ENCODE measurements at places on chromosomes 7 and 10.

- DNase-seq, result peak; percentile 21
These were observed 55.8 kb downstream of the INPP5A start for GRCh38 chr10:132593389-132593788.

DNA sequence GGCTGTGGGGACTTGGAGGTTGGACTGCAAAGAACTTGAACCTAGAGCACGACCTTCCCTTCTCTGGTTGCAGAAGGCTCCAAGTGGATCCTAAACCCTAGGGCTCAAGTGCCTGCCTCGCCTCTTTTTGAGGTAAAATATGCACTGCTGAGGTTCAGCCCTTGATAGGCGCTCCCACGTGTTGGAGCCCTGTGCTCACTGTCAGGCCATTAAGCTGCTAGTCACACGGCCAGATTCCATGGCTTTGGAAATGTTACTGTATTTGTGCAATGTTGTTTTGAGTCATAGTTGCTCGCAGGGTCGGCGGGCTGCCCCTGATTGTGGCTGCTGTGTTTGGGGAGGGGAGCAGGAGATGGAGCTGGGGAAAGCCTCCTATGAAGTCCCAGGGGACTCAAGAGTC, 39.8 kb upstream of the PCBD1 start:
- DNase-seq, result no peak

- DNase-seq, result no peak
These were observed 83.9 kb upstream of the SDK1 start for GRCh38 chr7:3217166-3217565.

DNA sequence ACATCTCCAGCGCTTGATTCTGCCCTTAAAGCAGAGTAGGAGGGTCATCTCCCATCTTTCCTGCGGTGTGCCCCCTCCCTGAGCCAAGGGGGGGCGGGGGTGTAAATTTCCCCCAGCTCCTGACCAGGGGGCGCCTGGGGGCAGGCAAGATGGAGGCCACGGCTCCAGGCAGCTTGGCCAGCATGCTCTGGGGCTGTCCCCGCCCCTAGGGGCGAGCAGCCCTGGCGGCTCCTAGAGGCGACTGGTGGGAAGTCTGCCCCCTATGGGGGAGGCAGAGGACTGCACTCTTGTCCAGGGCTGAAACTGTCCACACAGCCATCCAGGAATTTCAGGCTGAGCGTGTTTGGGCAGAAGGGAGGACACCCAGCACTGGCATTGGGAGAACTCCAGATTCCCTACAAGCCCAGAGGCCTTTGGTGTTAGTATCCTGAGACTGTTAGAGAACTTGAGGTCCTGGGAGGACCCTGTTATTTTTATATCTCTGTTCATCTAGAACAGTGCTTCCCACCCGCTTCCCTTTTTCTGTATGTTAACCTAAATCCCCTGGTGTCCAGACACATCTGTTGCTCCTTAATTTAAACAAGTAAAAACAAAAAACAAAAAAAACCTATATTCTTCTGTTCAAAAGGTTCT, 4.6 kb downstream of the STRA8 start:
- DNase-seq, result peak; percentile 30

DNA sequence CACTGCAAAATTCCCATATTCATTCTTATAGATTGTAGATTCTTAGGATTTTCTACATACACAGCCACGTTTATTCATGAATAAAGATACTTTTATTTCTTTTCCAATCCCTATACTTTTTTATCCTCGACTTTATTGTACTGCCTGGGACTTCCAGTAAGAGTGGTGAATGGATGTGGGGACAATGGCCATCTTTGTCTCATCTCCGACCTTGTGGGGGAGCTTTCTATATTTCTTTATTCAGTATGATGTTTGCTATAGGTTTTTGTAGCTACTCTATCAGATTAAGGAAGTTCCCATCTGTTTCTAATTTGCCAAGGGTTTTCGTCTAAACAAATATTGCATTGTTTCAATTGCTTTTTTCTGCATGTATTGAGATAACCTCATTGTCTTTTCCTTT, 184.3 kb downstream of the FOXP2 start:
- no peak for DNase-seq

GRCh38 chr7:22561321-22561811, 61.4 kb upstream of the STEAP1B start:
- no peak for DNase-seq

DNA sequence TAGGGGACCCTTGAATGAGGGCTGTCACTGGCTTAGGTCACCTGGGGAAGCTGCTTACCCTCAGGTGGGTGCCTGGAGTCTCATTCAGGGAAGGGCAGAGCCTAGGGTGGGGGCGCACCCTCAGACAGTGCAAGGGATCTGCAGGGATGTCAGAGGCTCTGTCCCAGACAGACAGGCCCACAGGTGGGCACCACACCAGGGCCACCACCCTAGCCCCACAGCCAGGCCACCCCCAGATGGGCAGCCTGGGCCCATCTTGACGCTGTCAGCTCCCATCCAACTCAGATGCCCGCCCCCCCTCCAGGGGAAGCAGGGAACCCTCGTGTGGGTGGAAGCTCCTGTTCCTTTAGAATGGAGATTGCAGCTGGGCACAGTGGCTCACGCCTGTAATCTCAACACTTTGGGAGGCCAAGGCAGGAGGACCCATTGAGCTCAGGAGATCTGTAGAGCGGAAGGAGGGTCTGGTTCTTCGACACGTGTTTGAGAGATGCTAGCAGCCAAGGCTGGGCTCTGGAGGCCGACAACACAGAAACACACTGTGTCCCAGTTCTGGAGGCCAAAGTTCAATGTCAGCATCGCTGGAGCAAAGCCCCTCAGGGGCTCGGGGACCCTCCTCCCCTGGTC, 58.5 kb upstream of the DNAJB6 start:
- DNase-seq, result no peak

DNA sequence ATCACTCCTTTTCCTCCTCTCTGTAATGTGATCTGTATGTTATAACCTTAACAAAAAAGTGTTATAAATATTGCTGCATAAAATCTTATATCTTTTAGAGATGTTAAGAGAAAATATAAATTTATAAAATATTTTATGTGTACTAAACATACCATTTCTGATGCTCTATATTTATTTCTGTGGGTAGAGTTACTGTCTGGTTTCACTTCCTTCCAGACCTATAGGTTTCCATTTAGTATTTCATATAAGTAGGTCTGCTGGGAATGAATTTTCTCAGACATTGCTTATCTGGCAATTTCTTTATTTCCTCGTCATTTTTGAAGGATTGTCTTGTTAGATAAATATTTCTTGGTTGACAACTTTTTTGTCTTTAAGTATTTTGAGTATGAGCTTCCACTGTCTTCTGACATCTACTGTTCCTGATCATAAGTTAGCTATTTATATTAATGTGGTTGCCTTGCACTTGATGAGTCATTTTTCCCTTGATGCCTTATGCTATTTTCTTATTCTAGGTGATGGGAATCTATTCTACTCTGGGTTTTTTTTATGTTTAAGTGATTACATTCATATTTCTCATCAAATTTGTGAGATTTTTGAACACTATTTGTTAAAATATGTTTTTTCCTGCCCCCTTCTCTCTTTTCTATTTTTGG, 11.2 kb upstream of the THSD7A start:
- DNase-seq, result no peak

- DNase-seq, result no peak
These were observed 27.0 kb downstream of the COL1A2 start for GRCh38 chr7:94421681-94422080.
